PC-3 (cell line): ENCODE measurements at places on chromosomes 4 and X. TPM values are rescaled to one million over a fixed set of nuclear protein-coding genes. Genes with fewer than 3 reads are reported as not detected.
A peak's percentile ranks its signal among the peaks of the same experiment; 100 is the strongest.

DNA sequence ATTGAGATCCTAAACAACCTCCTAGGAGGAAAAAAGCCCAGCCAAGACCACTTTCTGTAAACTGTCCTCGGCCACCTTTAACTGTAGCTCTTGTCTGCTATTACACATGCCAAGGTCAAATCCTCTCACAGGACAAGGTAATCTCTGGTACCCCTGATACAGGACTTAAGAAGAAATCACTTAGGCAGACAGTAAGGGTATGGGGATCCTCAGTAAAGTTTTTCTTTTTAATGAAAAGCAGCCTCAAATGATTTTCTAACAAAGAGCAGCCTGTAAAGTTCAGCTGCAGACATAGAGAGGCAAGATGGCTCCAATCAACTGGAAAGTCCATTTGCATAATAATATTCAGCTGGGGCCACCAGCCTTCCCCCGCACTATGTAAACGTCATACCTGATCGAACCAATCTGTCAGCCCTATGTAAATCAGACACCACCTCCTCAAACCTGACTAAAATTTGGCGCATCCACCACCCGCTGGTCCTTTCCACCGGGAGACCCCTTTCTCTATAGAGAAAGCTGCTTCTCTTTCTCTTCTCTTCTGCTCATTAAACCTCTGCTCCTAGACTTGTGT, 14.6 kb upstream of the MPP1 start:
- no peak for DNase-seq

- no peak for DNase-seq
Observed at GRCh38 chrX:106208154-106208553, 40.0 kb downstream of the PWWP3B start.

- no peak for DNase-seq
Observed at GRCh38 chrX:105880491-105880890, 58.2 kb downstream of the NRK start.

DNA sequence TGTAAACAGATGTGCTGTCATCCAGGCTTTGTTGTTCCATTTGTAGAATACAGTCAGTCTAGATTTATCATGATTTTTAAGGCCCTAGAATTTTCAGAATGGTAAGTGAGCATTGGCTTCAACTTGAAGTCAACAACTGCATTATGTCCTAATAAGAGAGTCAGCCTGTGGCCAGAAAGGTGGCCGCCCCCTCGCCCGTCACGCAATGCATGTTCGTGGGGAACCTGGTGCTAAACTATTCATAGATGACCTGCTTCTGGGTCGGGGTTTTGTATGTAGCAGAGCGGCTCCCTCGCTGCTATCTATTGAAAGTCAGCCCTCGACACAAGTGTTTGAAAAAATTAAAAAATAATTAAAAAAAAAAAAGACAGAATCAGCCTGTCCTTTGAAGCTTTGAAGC, 24.7 kb downstream of the USP53 start:
- DNase-seq, result no peak

DNA sequence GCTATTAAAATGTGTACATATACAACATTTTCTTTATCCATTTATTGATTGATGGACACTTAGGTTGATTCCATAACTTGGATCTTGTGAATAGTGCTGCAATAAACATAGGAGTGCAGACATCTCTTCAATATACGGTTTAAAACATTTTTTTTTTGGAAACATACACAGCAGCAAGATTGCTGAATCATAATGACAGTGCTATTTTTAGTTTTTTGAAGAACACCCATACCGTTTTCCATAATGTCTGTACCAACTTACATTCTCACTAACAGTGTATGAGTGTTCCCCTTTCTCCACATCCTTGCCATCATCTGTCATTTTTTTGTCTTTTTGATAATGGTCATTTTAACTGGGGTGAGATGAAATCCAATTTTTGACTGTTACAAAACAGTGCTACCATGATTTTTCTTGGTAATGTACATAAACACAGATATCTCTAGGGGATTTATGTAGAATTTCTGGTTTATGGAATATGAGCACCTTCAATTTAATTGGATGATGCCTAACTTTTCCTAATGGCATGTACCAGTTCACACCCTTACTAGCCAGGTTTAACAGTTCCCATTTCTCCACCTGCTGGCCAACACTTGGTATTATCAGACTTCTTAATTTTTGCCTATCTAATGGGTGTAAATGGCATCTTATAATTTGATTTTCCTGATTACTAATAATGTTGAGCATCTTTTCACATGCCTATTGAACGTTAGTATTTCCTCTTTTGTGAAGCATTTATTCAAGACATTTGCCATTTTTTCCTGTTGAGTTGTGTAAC, 21.0 kb upstream of the TMSB15B start:
- DNase-seq, result peak; percentile 44

GRCh38 chr4:128513664-128514484, 226.3 kb upstream of the PGRMC2 start:
- no peak for DNase-seq

MRFAP1 gene
- 122 and 200 TPM in 2 replicates for total RNA-seq

GAK gene
- total RNA-seq, result 117 and 175 TPM in 2 replicates

TEX13C gene
- not detected in 2 replicates for total RNA-seq
